ENCODE measurements at places on chromosomes 1 and 21.
A peak's percentile ranks its signal among the peaks of the same experiment; 100 is the strongest.

DNA sequence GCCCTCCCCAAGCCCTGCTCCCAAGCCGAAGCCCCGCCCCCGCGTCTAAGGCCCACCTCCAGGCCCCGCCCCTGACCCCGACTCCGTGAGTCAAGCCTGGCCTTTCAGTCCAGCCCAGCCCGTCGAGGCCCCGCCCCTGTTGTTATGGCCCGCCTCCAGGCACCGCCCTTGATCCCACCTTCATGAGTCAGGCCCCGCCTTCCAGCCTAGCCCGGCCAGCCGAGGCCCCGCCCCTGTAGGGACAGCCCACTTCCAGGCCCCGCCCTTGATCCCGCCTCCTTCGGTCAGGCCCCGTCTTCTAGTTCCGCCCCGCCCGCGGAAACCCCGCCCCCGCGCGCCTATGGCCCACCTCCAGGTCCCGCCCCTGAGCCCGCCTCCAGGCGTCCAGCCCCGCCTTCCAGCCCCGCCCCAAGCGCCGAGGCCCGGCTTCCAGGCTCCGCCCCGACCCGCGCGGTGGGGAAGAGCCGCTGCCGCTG, 247 bp upstream of the DOP1B start:
- DNase-seq = peak; percentile 99

GRCh38 chr21:46212721-46213484, 15.7 kb downstream of the LSS start:
- DNase-seq = no peak

DNA sequence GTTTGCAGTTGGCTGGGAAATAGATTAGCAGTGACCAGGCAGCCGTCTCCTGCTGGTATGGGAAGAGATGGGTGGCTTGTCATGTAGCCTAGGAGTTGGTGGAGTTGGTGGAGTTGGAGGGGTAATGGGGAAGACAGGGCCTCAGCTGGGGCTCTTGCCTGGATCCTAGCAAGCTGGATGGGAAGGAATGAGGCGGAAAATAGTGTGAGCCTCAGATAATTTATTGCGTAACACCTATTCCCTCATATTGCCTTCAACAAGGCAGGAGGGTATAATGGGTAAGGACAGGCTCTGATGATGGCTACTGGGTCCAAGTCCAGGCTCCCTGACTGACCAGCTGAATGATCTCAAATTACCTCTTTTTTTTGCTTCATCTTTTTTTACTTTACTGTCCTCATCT, 12.6 kb downstream of the MAP7D1 start:
- no peak for DNase-seq

- DNase-seq = no peak
These were observed 582 bp downstream of the SLC37A1 start for GRCh38 chr21:42513985-42514882.

DNA sequence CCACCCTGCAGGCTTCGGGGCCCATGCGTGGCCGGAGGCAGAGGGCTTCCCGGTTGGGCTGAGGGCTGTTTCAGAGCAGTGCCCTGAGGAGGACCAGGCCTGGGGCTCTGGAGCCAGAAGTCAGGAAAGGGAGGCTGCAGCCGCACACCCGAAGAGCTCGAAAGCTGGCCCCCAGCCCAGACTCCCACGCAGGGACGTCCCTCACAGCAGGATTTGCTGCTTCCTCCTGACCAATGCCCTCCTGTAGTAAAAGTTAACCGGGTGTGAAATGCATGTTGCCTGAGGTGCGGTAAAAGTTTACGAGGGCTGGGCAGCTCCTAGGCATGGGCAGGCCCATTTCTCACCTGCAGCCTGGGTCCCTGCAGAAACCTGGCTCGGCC, 101.5 kb upstream of the ARHGEF16 start:
- no peak for DNase-seq

- no peak for DNase-seq
These were observed 28.7 kb downstream of the SYNJ1 start for GRCh38 chr21:32698971-32699693.

Data from AG09319 (cell line).